ENCODE measurements at places on chromosomes 2 and 18.
A peak's percentile ranks its signal among the peaks of the same experiment; 100 is the strongest.

GRCh38 chr2:84643991-84644390 is 127.7 kb downstream of the DNAH6 start:
- no peak for DNase-seq

DNA sequence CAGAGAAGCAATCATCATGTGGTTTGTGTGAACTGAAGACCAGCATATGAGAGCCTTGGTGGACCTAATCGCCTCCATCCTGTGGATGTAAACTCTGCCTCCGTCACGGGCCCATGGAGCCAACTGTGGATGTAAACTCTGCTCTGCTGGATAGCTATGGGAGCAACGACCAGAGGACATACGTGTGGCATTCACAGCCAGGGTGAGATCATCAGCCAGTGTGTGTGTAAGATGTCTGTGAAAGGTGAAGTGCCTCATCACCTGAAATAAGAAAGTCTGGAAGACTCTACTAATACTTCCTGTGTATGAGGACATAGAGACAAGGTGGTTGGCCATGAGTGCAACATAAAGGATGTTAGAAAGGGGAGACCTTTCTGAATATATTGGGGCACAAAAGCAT is 63.5 kb downstream of the CYB5A start:
- DNase-seq = no peak

- no peak for DNase-seq
Observed at GRCh38 chr2:207464007-207464406, 65.8 kb upstream of the CREB1 start.

DNA sequence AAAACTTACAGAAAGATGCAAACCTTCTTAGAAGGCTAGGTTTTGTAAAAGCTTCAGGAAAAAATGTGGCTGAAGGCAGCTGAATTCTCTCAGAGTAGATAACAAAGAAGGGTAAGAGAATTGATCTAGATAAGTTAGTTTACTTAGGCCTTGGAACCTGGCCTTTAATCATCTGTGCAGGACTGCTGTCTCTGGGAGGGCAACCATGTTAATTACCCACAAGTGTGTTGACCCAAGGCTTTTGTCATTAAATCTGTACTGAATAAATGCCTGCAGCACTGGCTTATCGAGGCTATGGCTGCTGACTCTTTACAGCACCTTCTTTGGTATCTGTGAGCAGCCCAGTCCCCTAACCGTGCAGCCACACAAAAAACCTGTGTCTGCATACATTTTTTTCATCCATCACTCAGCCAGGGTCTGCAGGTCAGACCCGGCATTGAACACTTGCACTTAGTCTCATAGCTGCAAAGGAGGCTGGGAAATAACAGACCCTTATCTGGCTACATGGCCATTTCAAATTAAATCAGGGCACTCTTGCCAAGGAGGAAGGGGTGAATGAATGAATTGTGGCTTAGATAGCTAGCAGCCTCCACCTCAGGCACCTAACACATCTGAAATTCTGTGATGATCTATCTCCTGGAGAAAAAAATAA is 120.2 kb upstream of the MSH2 start:
- DNase-seq = no peak

DNA sequence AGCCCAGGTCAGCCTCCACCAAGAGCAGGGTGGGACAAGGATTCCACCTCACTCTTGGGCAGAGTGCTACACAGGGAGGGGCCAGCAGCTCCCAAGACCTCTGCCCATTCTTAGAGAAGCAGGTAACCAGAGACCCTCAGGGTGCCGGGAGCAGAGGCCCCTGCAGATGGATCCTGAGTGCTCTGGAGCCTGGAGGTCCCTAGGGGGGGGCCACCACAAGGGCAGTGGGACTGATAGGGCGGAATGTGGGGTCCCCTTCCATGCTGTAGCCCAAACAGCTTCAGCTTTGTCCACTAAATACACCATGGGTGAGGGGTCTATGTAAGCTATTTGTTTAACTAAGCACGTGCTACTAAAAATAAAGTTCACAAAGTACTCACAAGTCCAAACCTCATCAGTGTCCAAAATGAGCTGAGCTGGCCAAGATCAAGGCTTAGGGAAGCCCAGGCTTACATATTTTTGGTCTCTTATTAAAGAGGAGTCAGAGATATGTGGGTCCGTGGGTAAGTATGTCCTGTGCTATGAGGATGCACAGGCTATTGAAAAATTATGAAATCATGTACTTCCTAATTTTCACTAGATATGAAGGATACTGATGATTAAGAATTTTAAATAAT is 21.5 kb upstream of the GPC1 start:
- no peak for DNase-seq

- DNase-seq = no peak
Observed at GRCh38 chr2:163667064-163667887, 68.5 kb downstream of the FIGN start.

DNA sequence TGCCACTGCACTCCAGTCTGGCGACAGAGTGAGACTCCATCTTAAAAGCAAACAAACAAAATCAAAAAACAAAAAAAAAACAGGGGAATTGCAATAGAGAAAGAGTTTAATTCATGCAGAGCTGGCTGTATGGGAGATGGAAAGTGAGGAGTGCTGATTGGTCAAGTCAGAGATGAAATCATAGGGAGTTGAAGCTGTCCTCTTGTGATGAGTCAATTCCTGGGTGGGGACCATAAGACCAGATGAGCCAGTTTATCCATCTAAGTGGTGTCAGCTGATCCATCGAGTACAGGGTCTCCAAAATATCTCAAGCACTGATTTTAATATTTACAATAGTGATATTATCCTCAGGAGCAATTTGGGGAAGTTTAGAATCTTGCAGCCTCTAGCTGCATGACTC is 45.3 kb downstream of the FRZB start:
- DNase-seq = no peak

DNA sequence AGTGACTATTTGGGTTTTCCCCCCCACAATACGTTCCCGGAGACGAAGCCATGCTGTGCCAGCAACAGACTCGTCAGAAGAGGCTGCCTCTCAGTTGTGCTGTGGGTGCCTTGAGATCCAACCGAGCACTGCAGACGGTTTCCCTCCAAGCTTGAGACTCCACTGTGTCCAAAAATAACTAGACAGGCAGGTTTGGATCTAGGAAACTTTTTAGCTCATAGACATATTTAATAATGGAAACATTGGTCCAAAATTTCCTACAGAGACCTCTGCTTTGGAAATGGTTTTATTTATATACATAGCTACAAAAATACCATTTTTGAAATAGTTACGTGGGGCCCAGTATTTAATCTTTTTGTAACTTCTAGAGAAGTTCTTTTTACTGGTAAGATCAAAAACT is 63.1 kb upstream of the SPATS2L start:
- no peak for DNase-seq

DNA sequence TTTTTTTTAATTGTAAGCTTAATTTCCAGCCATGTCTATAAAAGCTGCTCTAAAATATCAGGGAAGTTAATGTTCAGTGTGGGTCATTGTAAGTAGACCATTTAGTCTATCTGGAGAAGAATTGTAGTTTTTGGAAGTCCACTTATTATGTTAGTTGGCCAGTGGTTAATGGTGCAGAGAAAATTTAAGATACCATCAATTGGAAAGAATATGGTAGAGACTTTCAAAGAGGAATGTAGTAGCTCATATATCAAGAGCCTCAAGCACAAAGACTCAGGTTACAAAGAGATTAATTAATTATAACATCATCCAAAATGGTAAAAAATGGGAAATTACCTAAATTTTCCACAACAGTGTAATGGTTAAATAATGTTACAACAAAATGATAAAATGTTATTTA is 127.8 kb upstream of the CAVIN2 start:
- no peak for DNase-seq

GRCh38 chr18:35571138-35571537 is 10.4 kb upstream of the GALNT1 start:
- no peak for DNase-seq

GRCh38 chr2:68316111-68316510 is 3.6 kb downstream of the CNRIP1 start:
- DNase-seq = no peak

DNA sequence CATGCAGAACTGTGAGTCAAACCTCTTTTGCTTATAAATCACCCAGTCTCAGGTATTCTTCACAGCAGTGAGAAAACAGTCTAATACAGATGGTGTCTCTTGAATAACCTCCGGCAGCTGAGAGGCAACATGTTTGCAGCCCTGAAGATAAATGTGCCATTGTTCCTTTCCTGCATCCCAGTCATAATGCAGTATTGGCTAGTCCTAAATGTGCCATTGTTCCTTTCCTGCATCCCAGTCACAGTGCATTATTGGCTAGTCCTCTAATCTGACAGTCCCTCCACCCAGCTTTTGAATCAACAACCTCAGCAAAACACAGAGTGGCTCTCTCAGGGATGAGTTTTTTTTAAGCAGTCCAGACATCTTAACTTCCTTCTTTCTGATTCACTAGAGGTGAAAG is 550.7 kb downstream of the RIT2 start:
- DNase-seq = no peak

GRCh38 chr18:59846814-59847490 is 52.8 kb upstream of the PMAIP1 start:
- DNase-seq = no peak

DNA sequence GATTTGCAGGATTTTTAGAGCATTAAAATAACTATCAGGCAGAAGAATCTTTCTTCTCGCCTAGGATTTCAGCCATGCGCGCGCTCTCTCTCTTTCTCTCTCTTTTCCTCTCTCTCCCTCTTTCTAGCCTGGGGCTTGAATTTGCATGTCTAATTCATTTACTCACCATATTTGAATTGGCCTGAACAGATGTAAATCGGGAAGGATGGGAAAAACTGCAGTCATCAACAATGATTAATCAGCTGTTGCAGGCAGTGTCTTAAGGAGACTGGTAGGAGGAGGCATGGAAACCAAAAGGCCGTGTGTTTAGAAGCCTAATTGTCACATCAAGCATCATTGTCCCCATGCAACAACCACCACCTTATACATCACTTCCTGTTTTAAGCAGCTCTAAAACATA is 137.0 kb downstream of the MEIS1 start:
- no peak for DNase-seq

GRCh38 chr2:191302459-191303139 is 57.4 kb downstream of the MYO1B start:
- DNase-seq = no peak

DNA sequence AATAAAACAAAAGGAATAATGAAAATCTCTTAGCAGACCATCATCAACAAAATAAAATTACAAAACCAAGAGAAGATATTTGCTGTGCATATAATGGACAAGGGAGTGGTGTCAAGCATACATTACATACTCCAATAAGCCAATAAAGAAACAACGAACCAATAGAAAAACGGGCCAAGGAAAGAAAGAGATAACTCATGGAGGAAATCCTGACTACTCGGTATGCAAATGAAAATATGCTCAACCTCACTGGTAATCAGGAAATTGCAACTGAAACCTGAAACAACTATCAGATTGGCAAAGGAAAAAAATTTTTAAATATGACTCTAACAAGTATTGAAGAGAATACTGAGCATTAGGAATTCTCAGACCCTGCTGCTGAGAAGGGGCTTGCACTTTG is 84.7 kb downstream of the BCL2 start:
- DNase-seq = no peak

DNA sequence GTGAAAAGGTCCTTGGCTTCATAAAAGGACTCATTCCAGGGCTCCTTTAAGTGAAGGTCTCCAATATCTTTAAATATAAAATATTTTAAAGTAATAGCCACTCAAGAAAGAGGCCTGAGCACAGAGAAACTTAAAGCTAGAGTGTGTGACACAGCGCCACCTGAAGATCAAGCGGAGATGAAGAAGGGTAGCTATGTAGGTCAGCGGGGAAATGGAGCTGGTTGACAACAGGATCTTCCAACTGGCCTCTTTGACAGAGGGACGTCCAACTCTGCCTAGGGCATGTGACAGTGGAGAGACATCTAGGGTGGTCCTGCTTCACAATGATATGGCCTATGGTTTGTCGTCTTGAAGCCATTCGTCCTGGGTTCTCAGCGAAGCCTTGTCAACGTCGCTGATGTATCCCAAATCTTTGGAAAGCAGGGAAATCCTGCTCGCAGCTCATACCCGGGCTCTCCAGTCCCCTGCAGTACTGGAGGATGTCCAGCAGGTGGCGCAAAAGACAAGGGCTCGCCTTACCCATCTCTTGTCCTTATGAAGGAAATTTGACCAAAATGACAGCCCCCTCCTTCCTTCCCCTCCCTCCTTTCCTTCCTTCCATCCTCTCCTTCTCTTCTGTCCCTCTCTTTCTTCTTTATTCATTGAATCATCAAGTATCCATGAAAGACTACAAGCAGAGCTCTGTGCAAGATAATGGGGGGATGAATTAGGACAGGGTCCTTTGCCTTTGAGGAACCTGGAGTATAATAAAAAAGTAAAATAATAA is 59.6 kb downstream of the LONRF2 start:
- DNase-seq = peak; percentile 27

DNA sequence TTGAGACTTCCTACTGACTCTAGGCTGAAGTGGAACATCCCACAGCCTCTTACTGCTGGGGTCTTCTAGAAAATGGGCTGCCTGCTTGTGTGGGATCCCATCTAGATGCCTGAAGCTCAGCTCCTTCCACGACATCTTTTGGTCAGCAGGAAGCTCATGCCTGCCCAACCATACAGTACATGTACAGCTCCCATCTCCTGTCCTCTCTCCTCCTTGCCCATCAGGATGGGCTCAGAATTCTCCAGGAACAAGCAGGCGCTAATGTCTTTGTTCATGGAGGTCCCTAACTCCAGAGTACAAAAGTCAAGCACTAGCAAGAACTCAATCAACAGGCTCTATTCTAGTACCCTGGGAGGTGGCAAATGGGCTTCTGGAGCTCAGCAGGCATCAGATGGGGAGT is 31.7 kb upstream of the GPR17 start:
- no peak for DNase-seq

- DNase-seq = no peak
Observed at GRCh38 chr2:28094739-28095138, 204.2 kb downstream of the BABAM2 start.

GRCh38 chr2:13030606-13031005 is 313.9 kb downstream of the TRIB2 start:
- no peak for DNase-seq

DNA sequence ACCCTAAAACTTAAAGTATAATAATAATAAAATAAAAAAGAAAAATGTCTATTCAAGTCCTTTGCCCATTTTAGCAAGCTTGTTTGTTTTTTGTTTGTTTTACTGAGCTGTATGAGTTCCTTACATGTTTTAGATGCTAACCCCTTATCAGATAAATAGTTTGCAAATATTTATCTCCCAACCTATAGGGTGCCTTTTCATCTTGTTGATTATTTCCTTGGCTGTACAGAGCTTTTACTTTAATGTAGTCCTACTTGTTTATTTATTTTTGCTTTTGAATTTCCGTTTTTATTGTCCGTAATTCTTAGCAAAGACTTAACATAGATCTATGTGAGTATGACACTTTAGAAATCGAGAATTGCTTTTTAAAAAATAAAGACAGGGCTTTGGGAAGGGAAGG is 17.8 kb downstream of the PXDN start:
- no peak for DNase-seq

GRCh38 chr2:17387591-17387990 is 130.6 kb downstream of the RAD51AP2 start:
- no peak for DNase-seq

- DNase-seq = no peak
Observed at GRCh38 chr2:124320051-124320688, 295.1 kb downstream of the CNTNAP5 start.

DNA sequence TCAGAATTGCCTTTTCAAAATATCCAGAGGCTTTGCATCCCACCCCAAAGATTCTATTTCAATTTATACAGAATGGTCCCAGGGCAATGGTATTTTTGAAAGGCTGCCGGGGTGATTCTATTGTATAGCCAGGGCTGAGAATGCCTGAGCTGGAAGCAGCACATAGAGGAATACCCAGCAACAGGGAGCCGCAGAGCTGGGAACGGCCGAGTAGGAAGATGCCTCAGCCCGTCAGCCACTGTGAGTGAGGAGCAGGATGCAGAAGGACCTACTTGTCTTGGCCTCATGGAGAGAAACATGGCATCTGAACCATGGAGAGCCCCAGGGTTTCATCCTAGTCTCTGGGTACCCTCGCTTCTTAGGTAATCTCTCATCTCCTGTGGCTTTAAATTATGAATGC is 170.8 kb upstream of the FHL2 start:
- DNase-seq = no peak

Data from stimulated activated CD8-positive, alpha-beta memory T cell treated with anti-CD3 and anti-CD28 coated beads, Interleukin-7, amount 100 ng/mL, for 1 hour (primary cell).